ENCODE measurements at places on chromosomes 1 and 21.
A peak's percentile ranks its signal among the peaks of the same experiment; 100 is the strongest.

DNA sequence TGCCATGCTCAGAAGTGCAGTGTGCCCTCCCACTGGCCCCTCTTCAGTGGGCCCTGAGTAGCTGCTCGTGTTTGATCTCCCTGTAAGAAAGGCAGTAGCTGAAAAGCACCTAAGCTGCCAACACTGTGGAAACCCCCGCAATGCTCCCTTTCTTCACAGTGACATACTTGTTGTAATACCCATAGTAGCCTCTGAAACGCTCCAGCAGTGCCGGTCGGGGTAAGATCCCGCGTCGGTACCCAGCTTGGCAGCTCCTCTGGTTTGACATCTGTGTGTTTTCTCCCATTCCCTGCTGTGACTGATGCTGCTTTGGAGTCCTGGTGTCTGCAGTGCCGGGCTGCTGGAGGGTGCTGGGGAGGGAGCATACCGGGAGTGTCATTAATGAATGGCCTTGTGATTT is 3.6 kb downstream of the CHAF1B start:
- no peak for DNase-seq

DNA sequence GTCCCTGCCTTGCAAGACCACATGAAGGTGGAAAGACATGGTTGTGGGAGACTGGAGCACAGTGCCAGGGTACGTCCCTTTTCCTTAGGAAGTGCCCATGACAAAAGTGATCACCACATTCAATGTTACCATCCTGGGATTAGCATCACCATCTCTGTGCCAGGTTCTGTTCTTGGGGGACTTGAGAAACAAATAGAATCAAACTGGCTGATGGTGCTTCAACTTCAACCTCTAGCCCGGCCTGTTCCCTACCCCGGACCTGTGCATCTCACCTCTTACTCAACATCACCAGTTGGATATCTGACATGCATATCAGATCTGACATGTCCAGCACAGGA is 153.3 kb downstream of the GRIK3 start:
- DNase-seq = no peak

DNA sequence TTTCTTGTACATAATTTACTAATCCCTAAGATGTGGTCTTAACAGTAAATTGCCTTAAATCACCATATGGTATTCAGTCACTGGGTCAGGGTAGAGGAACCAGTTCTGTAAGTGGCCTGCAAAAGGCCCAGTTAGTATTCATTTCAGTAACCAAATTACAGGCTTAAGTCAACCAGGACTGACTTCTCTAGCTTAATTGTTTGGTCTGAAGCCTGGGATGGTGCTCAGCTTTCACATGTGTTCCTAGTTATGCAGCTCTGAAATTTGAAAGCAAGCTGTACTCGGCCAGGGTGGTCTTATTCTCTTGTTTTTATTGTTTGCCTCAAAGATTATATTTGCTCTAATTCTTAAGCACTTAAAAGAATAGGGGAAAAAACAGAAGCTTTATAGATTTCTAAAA is 144.6 kb downstream of the MAGI3 start:
- DNase-seq = no peak

- no peak for DNase-seq
These were observed 4.7 kb upstream of the SLFNL1 start for GRCh38 chr1:41025979-41026819.

GRCh38 chr1:3759796-3760195 is 7.5 kb downstream of the CCDC27 start:
- DNase-seq = no peak

DNA sequence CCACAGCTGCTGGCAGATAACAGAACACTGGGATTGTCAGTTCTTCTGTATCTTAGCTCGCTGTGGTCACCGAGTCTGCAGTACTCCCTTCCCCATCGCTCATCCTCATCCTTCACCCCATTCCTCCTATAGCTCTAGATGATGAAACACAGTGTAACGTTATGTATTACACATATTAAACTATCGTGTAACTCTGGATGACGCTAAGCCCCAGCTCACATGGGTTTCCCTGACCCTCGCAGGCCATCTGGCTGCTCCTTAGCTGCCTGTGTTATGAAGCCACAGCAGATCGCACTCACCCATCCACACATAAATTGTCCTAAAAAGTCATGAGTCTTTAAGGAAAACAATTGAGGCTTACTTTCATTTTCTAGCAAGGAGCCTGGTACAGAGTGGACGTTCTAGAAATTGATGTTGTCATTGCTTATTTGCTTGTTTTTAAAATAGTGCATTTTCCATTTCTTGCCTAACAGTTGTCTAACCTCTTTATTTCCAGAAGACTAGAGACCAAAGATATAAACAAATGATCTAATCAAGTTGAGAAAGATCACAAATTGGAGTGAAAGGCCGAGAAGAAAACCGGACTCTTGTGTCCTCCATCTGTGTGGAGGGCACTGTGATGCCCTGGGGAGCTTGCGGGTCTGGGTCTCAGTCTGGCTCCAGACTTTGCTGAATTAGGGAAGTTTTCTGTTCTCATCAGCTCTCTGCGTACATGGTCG is 24.3 kb upstream of the PCP4 start:
- no peak for DNase-seq

- no peak for DNase-seq
These were observed 836 bp upstream of the PRCC start for GRCh38 chr1:156766298-156767100.

DNA sequence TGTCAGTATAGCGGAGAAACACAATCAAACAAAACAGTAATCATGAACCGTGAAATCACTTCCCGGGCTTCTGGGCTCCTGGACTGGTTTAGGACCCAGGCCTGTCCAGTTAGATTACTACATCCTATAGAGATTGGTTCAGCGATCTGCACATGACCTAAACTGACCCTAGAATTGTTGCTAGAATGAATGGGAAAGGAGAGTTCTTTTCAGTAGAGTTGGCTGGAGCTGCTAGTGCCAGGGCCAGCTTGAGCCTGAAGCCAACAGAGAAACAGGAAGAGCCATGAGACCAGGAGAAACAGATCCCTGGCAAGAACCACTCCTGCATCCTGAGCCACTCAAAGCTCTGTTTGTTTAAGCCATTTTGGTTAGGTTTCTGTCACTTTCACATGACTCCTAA is 474.3 kb upstream of the C1orf87 start:
- no peak for DNase-seq

DNA sequence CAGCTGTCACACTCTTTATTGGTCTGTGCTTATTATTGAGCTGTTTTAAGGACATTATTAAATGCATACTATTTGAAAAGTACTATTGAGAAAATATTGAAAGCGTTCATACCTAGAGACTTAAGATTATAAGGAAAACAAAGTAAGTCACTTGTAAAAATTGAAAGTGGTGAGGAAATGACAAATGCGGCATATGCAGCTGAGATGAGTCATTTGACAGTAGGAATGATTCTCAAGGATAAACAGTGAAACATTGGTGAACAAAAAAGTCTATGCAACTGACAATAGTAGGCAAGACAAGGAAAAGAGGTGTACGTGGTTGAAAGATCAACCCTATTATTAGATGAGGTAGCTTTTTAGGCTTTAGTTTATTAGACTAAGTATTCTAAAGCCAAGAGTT is 82.6 kb upstream of the MAP10 start:
- DNase-seq = no peak

- DNase-seq = no peak
These were observed 31.0 kb upstream of the PLEKHO1 start for GRCh38 chr1:150118716-150119115.

GRCh38 chr1:184365699-184366098 is 21.1 kb upstream of the C1orf21 start:
- no peak for DNase-seq

DNA sequence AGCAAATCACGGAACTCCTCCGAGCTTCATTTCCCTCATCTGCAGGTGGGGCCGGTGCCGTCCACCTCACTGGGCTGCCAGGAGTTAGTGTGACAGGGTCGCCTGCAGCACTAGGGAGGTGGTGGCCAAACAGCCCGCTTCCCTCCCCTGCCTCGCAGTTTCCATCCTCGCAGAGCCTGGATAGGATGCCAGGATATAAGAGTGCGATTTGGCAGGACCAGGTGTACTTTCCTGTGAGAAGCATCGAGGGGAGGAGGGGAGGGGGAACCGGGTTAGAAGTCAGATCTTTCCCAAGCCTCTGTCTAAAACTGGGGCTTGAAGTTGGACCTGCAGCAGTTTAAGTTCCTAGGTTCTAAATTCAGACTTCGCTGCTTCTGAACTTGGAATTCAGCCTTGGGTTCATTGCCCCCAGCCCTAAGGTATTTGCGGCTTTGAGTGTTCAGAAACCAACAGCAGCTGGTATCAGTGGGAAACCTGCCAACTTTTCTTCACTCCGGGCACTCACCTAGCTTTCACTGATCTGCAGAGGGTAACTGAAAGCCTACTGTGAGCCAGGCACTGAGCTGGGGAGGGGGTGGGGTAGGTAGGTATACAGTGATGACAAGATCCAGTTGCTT is 1.7 kb upstream of the JUN start:
- peak; percentile 5 for DNase-seq

DNA sequence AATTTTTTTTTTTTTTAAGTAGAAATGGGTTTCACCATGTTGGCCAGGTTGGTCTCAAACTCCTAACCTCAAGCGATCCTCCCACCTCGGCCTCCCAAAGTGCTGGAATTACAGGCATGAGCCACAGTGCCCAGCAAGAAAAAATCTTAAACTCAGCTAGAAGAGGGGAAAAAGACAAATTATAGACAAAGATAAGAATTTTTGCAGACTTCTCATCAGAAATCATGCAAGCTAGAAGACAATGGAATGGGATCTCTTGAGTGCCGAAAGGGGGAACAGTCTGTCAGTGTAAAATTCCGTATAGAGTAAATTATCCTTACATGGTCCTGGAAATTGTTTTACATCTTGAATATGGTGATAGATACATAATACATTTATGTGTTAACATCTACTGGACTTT is 294.4 kb downstream of the CAMTA1 start:
- DNase-seq = no peak

- DNase-seq = no peak
These were observed 76.7 kb downstream of the KCTD3 start for GRCh38 chr1:215643592-215644321.

DNA sequence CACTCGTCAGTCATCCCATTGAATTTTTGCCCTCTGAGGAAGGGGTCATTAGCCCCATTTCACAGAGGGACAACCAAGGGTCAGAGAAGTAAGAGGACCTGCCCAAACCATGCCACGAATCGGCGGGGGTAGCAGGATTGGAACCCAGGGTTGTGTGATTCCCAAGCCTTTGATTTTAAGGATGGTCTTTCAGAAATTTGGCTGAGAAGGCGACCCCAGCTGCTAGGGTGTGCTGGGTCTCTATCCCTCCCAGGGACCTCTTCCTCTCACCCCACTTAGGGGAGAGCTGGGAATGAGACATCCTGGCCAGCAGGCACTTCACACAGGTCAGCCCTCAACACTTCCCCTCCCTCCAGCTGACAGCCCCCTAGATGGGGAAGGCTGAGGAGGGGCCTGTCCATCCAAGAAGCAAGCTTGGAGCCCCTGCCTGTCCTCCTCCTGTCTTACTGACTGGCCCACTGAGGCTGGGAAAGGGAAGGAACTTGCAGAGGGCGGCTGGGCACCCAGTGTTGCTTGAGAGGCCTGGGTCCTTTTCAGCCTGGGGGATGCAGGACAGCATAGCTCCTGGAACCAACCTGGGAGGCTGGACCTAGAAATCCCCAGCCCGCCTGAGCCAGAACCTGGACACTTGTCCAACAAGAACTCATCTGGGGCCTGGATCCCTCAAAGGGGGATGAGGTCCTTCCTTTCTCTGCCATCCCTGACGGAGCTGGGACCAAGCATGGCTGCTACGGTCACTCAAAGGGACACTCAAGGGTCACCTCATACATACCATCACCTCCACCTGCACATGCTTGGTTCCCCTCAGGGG is 1.7 kb downstream of the SDC3 start:
- no peak for DNase-seq

- no peak for DNase-seq
These were observed 429.8 kb upstream of the VAMP3 start for GRCh38 chr1:7341145-7341905.

- no peak for DNase-seq
These were observed 39.3 kb upstream of the EPS8L3 start for GRCh38 chr1:109802901-109803561.

DNA sequence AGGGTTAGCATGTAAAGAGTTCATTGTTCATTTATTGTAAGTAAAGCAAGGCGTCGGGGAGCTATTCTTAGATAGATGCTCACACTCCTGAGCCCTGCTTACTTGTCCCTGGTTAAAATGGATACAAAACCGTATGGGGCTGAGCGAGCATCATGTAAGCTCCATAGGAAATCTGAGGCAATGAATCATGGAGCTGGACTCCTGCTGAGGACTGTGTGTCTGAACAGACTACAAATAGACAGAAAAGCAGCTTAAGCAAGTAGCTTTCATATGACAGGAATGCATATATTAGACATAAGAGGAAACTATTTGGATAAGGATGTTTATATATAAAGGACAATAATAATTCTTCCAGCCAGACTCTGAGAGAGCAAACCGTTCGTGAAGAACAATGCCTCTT is 604.9 kb upstream of the PTBP2 start:
- no peak for DNase-seq

DNA sequence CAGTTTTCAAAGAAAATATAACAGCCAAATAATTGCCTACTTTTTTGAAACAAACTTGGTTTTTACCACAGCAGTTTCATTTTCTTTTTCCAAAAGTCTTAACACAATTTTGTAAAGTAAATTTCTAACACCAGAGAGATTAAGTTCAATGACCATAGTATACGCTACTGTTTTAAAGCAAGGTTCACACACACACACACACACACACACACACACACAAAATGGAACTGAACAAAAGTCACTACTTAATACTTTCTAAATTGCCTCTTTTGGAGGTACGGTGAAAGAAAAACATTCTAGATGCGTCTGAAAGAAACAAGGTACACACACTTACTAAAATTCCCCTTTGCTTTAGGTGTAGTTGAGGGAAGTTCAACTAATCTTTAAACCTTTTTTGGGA is 30.1 kb downstream of the C21orf91 start:
- no peak for DNase-seq

GRCh38 chr1:223704921-223705878 is 7.1 kb upstream of the CAPN2 start:
- no peak for DNase-seq

DNA sequence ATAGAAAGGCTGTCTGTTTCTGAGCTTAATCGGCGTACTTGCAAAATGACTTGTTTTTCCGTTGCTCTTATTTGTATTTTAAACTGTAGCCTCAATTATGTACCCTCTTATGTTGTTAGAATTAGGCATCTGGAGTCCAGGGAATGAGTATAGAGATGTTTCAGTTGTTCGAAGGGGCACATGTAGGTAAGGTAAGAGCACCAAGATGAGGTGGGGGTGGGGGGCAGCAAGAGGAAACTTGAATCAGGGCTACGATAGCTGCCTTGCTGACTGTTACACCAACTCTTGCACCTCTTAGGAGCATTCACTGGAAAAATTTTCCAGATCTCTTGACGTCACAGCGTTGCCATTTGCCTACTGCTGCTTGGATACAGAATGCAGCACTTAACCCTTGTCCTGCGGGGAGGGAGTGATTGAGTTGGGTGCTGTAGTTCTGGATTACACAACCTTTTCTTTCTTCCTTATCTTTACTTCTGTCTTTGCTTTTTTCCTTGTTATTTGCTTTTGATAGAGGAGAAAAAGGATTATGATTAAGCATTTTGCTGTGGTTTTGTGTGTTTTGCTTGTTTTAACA is 3.2 kb downstream of the ATP1B1 start:
- DNase-seq = no peak
